ENCODE measurements at places on chromosomes 5 and 9.

DNA sequence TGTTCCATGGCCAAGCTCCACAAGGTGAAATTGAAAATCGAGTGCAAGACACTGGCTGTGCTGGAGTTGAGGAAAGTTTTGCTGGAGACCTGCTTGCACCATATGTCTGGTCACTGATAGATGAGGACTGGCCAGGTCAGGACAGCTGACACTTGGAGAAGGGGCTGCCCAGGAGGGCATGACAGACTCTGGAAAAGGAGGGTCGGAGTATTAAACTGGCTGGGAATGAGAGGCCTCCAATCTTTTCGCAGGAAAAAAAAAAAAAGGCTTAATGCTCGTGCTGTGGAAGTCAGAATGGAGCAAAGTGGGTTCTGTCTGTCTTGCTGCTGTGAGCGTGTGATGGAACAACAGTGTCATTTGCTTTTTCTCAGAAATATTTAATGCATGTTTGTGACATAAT lies 5.5 kb downstream of the TENT4A start:
- no peak for DNase-seq

DNA sequence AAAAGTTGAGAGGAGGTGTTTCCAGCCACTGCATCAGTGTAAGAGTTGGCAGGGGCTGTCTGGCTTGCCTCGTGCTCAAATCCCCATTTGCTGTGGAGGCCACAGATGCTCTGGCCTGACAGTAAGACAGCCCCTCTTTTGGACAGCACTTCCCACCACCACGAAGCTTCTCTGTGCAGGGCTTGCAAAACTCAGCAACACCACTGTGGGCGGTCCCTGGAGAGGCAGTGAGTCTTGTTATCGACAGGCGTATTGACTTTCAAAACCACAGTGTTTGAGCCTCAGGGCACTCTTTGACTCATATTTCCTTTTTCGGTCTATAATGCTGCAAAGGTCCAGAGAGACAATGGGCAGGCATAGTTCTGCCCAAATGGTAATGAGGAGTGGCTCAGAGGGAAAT lies 539.5 kb downstream of the EBF1 start:
- no peak for DNase-seq

DNA sequence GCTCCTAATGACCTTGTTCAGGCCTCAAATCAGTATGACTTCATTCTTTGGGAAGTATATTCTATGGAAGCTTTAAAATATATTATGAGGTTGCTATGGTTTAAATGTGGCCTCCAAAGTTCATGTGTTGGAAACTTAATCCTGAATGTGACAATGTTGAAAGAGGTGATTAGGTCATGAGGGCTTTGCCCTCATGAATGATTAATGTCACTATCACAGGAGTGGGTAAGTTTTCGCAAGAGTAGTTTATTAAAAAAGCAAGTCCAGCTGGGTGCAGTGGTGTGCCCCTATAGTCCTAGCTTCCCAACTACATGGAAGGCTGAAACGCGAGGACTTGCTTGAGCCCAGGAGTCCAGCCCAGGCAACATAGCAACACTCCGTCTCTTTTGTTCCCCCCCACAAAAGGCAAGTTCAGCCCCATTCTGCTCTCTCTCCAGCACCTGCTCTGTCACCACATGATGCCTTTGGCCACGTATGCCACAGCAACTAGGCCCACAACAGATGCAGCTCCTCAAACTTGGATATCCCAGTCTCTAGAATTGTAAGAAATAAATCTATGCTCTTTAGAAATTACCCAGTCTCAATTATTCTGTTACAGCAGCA lies 105.3 kb downstream of the SIL1 start:
- DNase-seq: no peak

GRCh38 chr9:98523231-98523901 lies 185.4 kb downstream of the GABBR2 start:
- DNase-seq: no peak

- no peak for DNase-seq
These were observed 21.7 kb downstream of the ZNF366 start for GRCh38 chr5:72485430-72485974.

DNA sequence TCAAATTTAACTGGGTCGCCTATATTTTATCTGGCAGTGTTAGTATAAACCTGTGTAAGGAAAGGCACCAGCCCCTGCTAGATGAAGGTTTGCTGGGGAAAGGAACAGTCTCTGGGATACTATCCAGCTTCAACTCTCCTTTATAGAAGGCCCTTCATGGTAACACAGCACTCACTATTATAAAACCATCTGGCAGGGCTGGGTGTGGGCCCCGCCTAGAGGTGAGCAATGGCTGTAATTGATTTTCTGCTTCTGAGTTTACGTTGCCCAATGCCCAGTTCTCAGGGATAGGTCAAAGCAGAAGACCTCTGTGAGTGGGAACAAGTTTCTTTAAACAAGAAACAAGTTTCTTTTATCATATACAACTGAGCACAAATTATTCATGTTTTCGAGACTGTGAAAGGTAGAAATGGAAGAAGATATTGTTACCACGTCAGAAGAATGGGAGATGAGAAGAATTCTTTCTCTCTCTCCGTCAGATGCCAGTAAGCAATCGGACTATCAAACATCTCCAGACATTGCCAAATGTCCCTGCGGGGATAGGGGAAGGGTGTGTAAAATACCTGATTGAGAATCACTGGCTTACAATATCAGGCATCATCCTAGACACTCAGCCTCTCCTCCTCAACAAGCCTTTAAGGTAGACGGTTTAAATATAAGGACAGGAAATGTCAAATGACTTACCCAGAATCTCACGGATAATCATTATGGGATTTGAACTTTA lies 205.9 kb downstream of the PDZD2 start:
- DNase-seq: no peak

- DNase-seq: peak; percentile 3
These were observed 655 bp upstream of the RAI14 start for GRCh38 chr5:34655354-34655991.

DNA sequence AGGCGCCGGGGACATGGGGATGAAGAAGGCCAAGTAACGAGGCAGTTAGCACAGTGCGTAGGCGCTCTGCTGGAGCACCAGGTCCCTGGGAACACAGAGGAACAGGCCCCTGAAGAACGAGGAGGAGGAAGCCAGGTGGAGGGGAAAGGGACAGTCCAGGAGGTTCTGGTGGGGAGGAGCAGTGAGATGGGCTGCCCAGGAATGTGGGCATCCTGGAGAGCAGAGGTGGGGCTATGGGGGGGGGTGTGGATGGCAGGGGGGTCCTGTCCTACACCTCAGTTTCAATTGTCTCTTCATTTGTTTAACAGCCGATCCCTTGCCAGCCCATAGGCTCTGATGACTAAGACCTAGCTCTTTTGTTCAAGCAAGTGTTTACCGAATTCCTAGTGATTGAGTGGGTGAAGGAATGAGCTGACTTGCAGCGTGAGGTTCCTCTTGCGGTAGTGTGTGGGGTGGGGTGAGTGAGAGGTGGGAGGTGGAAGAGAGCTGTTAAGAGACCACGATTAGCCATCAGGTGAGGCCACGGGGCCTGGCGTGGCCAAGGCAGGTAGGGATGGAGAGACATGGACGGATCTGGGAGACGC lies 8.4 kb upstream of the PHYHD1 start:
- DNase-seq: no peak

- no peak for DNase-seq
These were observed 24.6 kb upstream of the GLIS3 start for GRCh38 chr9:4324513-4324912.

- no peak for DNase-seq
These were observed 9.4 kb upstream of the ZFR start for GRCh38 chr5:32453916-32454315.

DNA sequence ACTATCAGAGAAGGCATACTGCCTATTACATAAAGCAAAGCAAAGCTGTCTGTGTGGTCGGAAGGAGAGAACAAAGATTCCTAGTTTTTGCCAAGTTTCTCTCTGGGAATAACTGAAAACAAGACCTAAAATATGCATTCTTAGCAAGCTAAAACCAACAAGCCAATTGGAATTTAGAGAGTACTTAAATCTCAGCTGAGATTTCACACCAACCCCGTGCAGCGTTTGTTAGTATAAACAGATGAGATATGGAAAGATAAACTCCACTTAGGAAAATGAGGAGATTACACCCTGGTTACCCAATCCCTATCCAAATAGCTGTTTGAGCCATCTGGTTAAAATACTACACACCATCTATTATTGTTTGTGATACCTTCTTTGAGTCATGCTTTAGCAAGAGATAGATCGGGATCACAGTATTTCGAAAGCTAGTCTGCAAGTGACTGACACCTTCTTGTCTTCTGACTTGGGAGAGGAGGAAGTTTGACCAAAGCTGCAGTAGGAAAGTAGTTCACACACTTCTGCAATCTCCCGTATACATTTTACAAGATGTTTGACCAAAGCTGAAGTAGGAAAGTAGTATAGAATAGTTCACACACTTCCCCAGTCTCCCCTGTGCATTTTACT lies 18.2 kb downstream of the FAF2 start:
- DNase-seq: no peak

GRCh38 chr5:133147411-133147810 lies 95.6 kb downstream of the HSPA4 start:
- DNase-seq: no peak

GRCh38 chr5:104800440-104801048 lies 1238.0 kb upstream of the NUDT12 start:
- no peak for DNase-seq

DNA sequence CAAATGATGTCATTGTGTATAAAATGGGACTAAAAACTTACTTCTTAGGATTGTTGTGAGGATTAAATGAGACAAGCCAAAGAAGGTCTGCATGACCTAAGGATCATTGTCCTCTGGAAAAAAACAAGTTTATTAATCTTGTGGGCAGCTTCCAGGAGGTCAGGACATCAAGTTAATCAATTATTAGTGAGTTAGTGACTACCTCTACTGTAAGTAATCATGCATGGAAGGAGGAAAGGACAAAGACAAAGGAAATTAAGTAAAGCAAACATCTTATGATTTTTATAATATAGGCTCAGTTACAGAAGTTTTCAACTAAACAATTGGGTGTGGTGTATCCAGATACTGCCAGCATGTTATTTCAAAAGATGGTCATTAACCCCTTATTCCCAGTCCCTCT lies 129.3 kb upstream of the TUT7 start:
- no peak for DNase-seq

DNA sequence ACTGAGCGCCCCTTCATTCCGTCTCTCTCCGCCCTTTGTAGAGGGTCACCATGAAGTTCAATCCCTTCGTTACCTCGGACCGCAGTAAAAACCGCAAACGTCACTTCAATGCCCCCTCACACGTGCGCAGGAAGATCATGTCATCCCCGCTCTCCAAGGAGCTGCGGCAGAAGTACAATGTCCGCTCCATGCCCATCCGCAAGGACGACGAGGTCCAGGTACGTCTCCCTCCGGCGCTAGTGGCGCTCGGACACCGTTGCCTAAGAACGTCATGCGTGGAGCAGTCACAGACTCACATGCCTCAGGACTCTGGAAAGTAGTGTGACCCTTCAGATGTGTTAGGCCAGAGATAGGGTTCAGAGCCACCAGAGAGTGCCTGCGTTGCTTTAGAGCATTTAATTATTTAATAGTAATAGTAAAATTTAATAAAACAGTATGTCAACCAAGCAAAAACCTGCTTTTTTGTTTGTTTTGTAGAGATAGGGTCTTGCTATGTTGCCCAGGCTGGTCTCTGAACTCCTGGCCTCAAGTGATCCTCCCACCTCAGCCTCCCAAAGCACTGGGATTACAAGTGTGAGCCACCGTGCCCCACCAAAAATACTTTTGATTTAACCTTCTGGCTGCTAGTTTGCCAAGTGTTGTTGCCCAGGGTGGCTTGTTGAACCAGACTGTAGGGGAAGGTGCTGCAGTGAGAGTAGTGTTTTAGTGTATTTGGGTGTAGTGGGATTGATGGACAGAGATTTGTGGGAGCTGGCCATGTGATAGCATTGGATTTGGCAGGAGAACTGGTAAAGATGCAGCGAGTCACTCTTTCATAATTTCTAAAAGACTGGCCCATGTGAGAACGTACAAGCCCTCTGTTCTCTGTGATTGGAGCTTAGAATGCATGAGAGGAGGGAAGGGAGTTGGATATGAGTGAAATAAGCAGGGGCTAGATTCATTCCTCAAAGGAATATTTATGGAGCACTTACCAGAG lies 888 bp downstream of the RPL26L1 start:
- no peak for DNase-seq

GRCh38 chr5:177134697-177135225 lies 1.2 kb downstream of the NSD1 start:
- no peak for DNase-seq

GRCh38 chr9:101705135-101705661 lies 33.2 kb downstream of the GRIN3A start:
- peak; percentile 7 for DNase-seq

GRCh38 chr5:173165177-173166016 lies 21.1 kb downstream of the BNIP1 start:
- DNase-seq: no peak

GRCh38 chr5:56581426-56581825 lies 233.9 kb upstream of the MAP3K1 start:
- DNase-seq: no peak

- no peak for DNase-seq
These were observed 1078.3 kb downstream of the CDH12 start for GRCh38 chr5:21774801-21775200.

GRCh38 chr9:22452415-22453010 lies 5.9 kb downstream of the DMRTA1 start:
- DNase-seq: peak; percentile 23

DNA sequence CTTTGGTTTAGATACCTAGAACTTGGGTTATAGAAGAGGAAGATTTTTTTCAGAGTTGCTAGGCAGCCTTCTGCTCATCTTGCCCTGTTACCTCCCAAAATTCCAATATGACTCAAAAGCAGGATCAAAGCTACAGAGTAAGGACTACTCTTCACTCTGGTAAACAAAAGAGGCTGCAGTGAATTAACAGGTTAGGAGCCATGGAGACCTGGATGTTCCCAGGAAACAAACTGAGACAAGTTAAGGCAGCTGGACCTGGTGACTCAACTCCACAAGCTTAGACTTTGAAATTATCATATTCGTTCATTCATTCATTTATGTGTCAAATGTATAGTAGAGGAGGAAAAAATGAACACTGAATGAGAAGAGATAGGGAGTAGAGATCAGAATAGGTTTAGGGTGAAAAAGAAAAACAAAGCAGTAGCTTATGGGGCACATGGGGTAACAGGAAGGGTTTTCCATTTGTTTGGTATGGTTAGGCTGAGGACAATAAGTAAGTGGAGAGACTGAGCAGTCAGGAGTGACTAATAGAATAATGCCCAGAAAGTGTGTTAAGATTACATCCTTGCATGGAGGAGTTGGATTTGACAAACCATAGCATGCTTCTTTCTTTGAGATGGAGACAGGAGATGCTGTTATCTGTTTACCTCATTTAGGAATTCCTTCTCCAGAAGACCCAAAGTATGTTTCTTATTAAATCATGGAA lies 464.0 kb upstream of the ZNF608 start:
- DNase-seq: no peak

DNA sequence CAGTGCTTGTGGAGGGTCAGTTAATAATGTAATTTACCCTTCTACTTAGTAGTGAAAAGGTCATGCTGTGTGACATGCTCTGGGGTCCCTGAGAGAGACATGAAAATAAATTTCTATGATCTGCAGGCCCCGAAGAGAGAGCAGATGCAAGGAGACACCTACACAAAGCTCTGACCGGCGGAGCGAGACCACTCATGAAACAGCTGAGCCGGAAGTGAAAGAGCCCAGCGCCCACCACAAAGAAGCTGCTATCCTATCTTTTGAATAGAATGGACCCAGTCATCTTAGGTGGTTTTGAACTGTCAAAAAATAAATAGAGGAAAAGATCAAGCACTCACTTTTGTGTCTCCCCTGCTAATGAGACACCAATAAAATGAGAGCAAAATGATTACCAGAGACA lies 190.0 kb downstream of the MED10 start:
- no peak for DNase-seq

GRCh38 chr5:172897481-172898217 lies 61.6 kb upstream of the RPL26L1 start:
- DNase-seq: no peak

- DNase-seq: no peak
These were observed 320.2 kb upstream of the NREP start for GRCh38 chr5:112077180-112077579.
